Transverse colon (tissue), 4 donors: ENCODE measurements at places on chromosomes 16 and 17.
A peak's percentile ranks its signal among the peaks of the same experiment; 100 is the strongest.

GRCh38 chr17:5587438-5588032, 3.2 kb upstream of the NLRP1 start:
- peak; percentile 15 for DNase-seq

DNA sequence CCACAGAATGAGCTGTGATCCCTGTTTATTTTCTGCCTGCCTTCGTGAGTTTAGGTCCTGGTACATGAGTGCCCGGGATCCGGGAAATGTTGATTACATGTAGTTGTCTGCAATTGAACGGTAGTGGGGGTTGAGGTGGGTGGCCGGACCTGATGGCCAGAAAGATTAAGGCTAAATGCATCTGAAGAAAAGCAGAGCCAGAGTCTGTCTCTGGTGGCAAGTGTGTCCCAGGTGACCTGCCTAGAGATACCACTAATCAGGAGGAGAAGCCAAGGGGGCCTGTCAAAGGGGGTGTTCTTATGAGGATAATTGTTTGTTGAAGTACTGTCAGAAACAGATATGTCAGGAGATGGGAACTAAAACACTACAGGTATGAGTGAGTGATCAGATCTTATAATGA, 154.0 kb upstream of the ASIC2 start:
- DNase-seq, result no peak

- DNase-seq, result no peak
These were observed 6.9 kb downstream of the RARA start for GRCh38 chr17:40315678-40316570.

DNA sequence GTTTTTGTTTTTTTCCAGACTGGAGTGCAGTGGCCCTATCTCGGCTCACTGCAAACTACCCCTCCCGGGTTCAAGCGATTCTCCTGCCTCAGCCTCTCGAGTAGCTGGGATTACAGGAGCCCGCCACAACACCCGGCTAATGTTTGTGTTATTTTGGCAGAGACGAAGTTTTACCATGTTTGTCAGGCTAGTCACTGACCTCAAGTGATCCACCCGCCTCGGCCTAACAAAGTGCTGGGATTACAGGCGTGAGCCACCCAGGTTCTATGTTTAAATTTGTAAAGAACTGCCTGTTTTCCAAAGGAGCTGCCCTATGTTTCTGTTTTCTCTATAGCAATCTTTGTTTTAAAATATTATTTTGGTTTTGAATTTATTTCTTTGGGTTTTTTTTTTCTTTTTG, 13.8 kb upstream of the C16orf87 start:
- DNase-seq, result no peak

- no peak for DNase-seq
These were observed 54.5 kb downstream of the TENT4B start for GRCh38 chr16:50207652-50208051.

DNA sequence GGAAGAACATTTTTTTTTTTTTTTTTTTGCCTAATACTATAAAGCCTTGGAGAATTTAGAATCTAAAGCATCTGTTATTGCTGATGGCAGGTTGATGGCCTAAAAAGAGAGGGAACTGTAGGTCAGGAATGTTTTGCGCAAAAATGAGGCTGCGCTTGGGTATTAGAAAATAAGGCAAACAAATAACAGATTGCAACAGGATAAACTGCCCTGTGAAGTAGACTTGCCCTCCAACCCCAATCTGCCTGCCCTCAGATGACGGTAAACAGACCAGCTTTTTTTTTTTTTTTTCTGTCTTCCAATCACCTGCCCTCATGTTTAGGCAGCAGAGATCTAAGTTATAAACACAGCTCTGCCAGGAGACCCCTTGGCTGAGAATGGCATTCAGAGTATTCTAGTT, 3.8 kb upstream of the DHX8 start:
- DNase-seq, result no peak

- DNase-seq, result peak; percentile 38
These were observed 1.5 kb upstream of the MARF1 start for GRCh38 chr16:15644267-15644961.

GRCh38 chr17:68100000-68100641, 64.6 kb downstream of the KPNA2 start:
- DNase-seq, result no peak

- DNase-seq, result peak; percentile 8
These were observed 370.2 kb upstream of the MAF start for GRCh38 chr16:79970551-79971236.

GRCh38 chr17:44217738-44218343, 1.6 kb downstream of the UBTF start:
- DNase-seq, result peak; percentile 29

DNA sequence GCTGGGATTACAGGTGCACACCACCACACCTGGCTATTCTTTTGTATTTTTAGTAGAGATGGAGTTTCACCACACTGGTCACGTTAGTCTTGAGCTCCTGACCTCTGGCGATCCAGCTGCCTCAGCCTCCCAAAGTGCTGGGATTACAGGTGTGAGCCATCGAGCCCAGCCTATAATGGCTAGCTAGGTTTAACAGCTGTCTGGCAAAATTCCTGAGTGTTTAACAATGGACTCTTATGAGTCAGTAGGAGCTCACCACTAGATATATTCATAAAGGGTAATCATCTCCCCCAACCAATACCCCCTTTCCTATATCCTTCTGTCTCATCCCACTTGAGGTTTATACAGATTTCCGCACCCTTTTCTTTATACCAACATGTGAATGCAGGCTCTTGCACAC, 91.5 kb upstream of the CDH13 start:
- DNase-seq, result no peak

DNA sequence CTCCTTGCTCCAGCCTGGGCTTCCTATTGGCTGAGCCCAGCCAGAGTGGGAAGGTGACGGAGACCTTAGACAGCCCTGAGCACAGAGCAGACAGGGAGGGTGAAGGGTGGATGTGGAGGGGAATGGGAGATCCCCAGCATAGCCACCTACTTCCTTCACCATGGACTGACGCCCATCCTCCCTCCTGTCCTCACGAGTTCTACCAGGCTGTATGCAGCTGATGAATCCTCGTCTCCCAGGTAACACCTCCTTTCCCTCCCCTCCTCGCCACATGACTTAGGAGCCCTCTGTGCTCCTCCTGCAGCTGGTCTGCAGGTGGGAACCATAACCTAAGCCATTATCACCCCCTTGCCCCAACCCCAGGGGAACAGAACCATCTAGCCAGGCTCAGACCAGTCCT, 9.0 kb upstream of the CRHR1 start:
- no peak for DNase-seq

- no peak for DNase-seq
These were observed 10.0 kb upstream of the RPL13 start for GRCh38 chr16:89550421-89551007.

DNA sequence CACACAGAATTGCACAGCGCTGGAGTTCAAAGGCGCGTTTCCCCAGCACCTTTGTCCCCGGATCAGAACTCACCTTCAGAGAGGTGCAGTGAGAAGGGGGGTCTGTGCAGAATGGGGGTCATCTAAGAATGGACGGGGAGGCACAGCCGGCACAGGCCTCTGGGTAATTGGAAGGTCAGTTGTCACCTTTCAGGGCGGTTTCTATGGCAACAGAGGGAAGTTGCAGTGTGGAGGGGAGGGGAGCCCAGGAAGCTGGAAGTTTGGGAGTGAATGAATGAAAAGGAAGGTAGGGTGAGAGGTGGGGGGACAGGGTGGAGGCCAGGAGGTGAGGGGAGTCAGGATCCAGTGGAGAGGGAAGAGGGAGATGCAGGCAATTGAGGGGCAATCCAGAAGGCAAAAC, 12.4 kb upstream of the KCNG4 start:
- DNase-seq, result no peak

- peak; percentile 21 for DNase-seq
These were observed 69.4 kb upstream of the NKD1 start for GRCh38 chr16:50478773-50479149.

- no peak for DNase-seq
These were observed 58.7 kb downstream of the RTN4RL1 start for GRCh38 chr17:1966274-1967086.

GRCh38 chr16:35146031-35146710, 1686.8 kb downstream of the TP53TG3F start:
- DNase-seq, result no peak

- no peak for DNase-seq
These were observed 7.6 kb upstream of the PKMYT1 start for GRCh38 chr16:2987833-2988232.

GRCh38 chr16:70679671-70680494, 6.0 kb downstream of the MTSS2 start:
- no peak for DNase-seq

DNA sequence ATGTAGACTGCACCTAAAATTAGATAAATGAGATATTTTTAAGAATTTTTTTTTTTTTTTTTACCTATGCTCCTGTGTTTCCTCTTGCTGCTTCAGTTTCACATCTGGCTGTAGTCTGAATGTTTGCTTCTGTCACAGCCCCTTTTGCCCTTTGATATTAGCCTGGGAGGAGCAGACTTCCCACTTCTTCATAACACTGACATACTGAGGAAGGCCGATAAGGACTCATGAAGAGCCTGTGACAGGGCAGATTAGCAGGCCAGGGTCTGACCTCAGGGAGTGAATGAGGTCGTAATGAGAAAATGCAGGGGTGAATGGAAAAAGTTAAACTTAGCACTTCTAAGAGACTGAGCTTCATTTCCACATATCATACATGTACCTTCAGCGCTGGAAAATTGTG, at the start of gene SLFN14:
SLFN14 (minus strand) TSS at position 117 of the 400 bp plus-strand sequence. CDS start 2,757 bp downstream, outside the sequence.
- no peak for DNase-seq

- peak; percentile 83 for DNase-seq
These were observed 2.8 kb upstream of the UBTF start for GRCh38 chr17:44222112-44222869.

GRCh38 chr17:76174037-76174436, 33.0 kb upstream of the FOXJ1 start:
- no peak for DNase-seq

GRCh38 chr16:76338472-76338871, 61.3 kb downstream of the CNTNAP4 start:
- DNase-seq, result no peak

DNA sequence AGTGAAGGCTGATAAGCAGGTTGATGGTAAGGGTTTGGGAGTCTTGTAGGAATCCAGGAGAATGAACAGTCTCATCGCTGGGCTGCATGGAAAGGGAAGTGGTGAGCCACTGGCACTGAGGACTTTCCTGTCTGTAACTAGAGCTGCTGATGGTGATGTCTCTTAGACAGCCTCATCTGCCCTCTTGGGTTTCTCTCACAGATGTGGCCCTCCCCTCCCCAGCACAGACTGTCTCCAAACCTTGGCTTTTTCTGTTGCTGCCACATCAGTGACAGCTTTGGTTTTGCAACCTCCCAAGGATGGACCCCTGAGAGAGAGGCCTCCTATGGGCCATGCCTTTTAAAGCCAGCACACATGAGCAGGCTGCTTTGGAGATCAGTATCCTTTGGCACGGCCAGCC, 16.9 kb downstream of the PLCG2 start:
- peak; percentile 31 for DNase-seq

DNA sequence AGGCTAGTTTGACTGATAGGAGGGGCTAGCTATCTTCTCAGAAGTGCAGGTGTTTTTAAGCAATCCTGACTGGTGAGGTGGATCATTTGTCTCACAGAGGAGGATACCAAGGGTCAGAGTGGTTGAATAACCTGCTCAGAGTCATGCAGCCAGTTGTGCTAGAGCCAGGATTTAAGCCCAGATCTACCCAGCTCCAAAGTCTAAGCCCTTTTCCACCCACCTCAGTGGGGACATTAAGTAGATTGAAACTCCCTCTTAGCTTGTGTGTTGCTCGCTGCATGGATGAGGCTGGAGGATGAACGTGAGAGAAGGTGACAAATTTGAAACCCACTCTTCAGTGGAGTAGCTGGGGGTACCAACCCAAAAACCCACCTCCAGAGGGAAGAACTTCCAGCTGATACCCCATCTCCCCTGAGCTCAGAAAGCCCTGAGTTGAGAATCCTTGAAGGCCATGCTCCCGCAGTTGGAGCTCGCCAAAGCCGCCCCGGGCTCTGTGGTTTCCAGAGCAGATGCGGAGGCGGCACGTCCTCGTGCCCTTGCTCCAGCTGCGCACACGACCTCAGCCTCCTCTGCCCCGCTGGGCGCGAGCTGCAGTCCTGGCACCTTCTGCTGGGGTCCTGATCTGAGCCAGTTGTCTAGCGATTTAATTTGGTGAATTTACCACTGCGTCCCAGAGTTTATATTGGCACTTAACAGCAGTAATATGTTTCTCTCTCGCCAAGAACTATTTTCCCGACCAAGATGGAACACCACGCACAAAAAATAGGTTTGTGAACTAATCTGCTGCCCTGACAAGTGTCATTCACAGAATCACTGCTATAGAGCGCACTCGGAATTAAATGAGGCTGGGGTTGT, 159.5 kb downstream of the CCDC182 start:
- no peak for DNase-seq

DNA sequence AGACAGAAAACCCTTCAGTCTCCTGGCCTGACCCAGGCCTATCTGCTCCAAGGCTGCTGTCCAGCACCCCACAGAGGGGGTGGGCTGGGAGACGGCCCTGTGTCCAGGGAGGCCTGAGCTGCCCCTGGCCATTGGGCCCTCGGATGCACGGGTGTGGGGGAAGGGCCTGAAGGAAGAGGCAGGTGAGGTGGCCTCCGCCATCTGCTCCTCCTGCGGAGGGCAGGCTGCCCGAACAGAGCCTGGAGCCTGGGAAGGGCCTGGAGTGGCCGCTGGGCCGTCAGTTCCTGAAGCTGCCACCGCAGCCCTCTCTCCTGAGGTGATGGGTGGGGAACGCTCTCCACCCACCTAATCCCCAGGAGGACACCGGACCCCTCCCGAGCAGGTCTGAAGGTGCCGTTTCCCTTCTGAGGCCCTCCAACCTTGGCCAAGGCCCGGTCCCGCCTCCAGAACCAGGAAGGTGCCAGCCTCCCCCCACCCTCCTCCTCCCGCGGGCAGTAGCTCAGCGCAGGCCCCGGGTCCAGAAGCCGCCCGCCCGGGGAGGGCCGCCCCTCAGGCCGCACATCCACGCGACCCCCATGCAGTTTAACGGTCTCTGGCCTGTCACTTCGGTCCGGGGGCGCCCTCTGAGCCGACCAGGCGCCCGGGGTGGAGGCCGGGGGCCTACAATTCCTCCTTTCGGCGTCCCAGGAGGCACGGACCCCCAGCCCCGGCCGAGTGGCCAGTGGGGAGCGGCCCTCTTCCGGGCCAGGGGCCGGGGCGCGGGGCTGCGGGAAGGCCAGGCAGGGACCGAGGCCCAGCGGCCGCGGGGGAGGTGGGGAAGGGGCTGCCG, 835 bp downstream of the FBXL16 start:
- no peak for DNase-seq

- no peak for DNase-seq
These were observed 195.8 kb downstream of the SALL1 start for GRCh38 chr16:50955311-50955710.

DNA sequence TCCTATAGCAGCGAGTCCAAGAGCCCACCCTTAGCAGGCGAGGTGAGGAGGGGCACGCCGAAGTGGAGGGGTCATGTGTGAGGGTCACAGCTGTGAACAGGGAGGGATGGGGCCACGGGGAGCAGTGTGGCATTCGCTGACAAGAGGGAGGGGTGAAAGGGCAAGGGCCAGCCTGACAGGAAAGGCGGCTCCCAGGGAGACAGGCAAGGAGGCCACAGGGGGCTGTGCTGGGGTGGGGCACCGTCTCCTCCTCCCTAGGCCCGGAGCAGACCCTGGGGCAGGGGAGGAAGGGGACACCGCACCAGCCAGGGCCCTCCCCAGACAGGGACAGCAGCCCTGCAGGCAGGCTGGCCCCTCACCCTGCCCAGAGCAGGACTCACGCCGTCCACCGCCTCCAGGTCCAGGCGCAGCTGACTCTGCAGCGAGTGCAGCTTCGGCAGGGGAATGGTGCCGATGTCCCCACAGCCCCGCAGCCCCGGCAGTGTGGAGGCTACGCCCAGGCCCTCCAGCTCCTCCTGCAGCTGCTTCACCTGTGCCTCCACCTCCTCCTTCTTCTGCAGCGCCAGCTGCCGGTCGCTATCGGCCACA, 15.1 kb downstream of the GNPTG start:
- no peak for DNase-seq

- DNase-seq, result no peak
These were observed 1.3 kb downstream of the HSBP1 start for GRCh38 chr16:83809092-83809491.

GRCh38 chr17:76531486-76532038, 5.9 kb downstream of the CYGB start:
- DNase-seq, result no peak
